Daoy (cell line): ENCODE measurements at places on chromosomes 1 and 21.
A peak's percentile ranks its signal among the peaks of the same experiment; 100 is the strongest.

- no peak for DNase-seq
Measured at GRCh38 chr1:177340601-177341067, 169.9 kb downstream of the BRINP2 start.

DNA sequence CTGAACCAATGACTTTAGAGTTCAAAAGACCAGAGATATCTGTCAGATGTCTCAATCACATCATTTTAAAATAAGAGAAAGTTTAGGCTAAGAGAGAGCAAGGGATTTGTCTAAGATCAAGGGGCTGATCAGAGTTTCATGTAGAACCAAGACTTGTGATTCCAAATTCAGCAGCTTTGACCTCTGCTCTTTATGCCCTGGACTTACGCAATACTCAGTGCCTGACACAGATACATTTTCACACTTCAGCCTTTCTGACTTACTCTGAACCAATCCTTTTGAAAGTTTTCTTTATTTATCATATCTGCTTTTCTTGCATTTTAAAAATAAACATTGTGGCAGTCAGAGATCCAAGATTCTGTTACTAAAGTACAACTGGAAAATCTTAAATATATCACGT, 428.0 kb downstream of the PLPP3 start:
- no peak for DNase-seq

- no peak for DNase-seq
Measured at GRCh38 chr1:96764469-96764868, 42.9 kb downstream of the PTBP2 start.

GRCh38 chr1:44647896-44648295, 26.4 kb downstream of the TMEM53 start:
- no peak for DNase-seq

DNA sequence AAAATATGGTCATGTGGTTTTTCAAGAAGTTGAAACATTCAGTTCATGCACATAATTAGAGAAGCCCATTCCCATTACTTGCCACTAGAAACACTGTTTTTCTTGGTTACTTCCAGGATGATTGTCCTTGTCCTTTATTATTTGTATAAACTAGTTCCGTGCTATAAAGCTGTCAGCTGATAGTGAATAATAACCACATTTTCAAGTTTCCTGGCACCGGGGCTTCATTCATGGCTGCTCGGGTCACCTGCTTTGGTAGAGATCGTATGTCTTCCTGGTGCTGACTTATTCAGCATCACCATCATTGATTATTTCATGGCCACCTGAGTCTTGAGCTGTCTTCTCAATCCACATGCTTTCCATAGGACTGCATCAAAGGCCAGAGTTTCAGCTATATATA, 62.9 kb upstream of the ZNF326 start:
- no peak for DNase-seq

- DNase-seq, result peak; percentile 57
Measured at GRCh38 chr1:165841582-165842017, 14.2 kb downstream of the UCK2 start.

DNA sequence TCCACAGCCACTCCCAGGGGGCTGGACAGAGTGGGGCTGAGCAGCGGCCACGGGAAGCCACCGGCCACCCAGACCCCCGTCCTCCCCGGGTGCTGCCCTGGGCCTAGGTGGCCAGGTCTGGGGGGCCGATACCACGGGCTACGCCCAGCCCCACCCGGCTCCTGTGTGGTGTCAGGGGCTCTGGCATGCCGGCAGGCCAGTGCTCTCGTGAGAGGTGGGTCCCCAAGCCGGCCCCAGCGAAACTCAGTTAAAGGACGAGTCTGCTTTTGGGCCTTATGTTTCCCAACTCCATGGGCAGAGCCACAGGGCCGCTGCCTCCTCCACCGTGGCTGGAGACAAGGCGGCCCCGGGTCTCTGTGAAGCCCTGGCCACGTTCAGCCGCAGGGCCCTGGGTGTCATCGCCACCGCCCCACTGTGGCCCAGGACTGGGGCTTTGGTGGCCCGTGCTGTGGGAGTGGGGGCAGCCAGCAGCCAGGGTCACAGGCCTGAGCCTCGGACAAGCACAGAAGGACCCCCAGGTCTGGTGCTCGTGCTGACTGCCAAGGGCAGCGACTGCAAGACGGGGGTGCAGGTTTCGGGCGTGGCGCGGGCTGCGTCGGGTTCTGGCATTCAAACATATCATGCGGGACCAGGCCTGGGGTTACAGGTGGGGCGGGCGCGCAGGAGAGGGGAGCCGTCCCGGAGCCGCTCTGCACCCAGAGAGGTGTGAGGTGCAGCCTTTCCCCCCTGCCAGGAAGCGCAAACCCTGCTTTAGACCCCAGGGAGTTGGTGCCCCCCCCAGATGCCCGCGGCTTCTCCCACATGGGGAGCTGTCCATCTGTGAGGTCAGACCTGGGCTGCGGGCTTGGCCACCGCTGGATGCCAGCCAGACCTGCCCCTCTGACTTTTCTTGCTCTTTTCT, 11.9 kb upstream of the C1orf159 start:
- DNase-seq, result no peak

DNA sequence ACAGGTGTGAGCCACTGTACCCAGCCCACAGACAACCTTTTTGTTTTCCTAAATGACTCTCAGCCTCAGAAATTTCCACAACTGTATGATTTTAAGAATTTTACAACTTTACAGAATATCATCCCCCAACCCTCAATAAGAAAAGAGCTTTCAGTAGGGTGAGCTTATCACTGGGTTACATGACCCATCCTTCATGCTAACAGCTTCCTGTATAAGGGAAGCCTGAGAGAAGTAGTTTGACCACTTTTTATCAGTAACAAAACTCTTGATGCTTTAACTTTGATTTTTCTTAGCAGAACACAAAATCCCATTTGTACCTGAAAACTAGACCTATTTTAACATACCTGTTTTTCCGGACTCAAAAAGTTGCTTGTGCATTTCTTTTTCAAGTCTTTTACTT, 9.7 kb upstream of the MYBPHL start:
- DNase-seq, result no peak

GRCh38 chr1:110433803-110434202, 17.1 kb upstream of the PROK1 start:
- DNase-seq, result peak; percentile 73

DNA sequence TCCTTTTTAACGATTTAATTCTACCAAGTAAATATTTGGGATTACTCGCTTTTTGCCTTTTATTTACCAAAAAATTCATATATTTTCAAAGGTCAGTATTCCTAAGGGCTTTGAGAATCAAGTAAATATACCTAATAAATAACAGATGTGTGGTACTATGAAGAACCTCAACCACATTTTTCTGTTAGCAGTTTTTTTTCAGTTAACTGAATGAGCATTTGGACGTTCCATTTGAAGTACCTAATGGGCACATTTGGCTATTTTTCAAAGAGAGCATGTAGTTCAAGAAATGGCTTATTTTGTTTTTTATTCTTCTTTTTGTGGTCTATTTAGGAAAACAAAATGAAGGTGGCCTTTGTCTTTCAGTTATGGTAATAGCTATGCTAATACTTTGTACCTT, 253.0 kb downstream of the GPR52 start:
- DNase-seq, result no peak

- no peak for DNase-seq
Measured at GRCh38 chr1:18240906-18241305, 133.3 kb downstream of the IGSF21 start.
